Cortex of kidney (tissue), 1 donor: ENCODE measurements at places on chromosomes 2 and 18.

GRCh38 chr2:161373942-161374341, 42.2 kb upstream of the TBR1 start:
- no peak for DNase-seq

DNA sequence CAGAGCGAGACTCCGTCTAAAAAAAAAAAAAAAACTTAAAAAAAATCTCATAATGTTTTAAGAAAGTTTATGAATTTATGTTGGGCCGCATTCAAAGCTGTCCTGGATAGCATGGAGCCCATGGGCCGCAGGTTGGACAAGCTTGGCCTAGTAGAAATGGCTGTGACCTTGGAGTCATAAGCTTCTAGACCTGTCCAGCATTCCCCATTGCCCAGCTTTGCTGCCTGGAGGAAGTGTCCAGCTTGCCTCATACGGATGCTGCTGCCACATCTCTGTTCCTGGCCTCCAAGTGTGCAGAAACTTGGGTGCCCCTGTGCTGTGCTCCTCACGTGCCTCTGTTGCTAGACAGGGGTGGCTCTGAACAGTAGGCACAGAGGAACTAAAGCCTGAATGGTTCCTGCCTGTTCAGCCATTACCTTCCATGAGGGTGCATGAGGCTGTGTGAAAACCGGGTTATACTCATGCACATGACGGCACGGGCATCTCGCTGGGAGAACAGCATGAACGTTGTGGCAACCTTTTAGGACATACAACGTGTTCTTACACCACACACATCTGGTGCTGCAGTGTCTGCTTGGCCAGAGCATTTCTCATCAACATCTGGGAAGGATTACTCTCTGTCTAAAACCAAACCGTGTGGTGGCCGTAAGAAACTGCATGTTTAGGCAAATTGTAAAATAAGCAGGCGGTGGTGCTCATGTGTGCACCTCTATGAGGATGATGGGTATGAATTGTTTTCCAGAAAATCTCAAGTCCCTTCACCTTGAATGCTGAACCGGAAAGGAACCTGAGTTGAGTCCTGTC, 38.2 kb downstream of the FHOD3 start:
- no peak for DNase-seq

DNA sequence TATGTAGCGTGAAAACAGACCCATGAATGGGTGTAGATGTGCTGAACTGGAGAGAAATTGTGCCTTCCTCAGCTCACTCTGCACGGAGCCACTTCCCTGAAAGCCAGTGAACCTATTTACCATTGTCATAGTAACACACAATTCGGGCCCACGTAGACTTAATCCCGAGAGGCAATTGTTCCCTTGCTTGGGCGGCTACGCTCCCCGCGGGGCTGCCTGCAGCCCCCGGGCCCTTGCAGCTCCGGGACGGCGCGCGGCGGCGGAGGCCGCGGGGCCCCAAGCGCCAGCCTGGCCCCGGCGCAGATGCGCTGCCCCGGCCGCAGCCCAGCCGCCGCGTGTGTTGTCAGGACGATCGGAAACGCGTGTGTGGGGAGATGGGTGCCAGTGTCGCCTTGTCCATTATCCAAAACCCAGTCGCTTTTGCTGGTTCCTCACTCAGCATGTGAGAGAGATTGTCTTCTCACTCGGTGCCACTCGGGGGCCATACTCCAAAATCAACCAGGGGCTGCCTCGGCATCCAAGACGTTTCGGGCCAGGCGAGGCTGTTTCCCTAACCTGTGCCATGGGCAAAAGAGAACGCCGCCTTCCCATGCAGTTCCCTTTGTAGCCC, 17.9 kb upstream of the LRRTM1 start:
- no peak for DNase-seq

- DNase-seq = no peak
Observed at GRCh38 chr18:54975598-54975997, 16.3 kb upstream of the CCDC68 start.

- no peak for DNase-seq
Observed at GRCh38 chr2:168344706-168345105, 97.3 kb upstream of the STK39 start.

GRCh38 chr18:58495634-58496033, 133.3 kb downstream of the ALPK2 start:
- no peak for DNase-seq

DNA sequence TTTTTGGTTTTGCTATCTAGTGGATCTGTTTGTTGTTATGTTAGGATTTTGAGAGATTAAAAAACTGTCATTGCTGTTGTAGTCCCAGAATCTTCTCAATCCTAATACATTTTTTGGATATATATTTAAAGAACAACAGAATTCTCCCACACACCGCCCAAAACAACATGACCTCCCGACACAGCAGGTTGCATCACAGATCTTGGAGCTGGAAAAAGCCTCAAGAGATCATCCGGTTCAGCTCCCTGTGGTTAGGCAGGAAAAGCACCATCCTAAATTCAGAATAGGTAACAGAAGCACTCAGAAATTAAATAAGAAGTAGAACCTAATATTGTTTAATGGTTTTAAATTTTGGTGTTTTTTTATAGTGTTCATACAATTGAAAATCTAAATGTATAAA, 251.4 kb upstream of the STON1 start:
- DNase-seq = no peak

DNA sequence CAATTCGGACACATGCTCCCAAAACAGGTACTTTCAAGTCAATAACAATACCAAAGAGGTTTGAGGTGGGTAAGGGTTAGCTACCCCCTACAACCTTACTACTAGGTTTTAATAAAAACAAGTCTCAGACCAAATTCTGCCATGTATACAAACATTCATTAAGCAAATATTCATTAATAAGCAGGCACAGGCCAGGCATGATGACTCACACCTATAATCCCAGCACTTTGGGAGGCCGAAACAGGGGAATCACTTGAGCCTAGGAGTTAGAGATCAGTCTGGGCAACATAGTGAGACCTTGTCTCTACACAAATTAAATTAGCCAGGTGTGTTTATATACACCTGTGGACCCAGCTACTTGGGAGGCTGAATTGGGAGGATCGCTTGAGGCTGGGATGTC, 11.7 kb upstream of the ELAC1 start:
- DNase-seq = no peak

- DNase-seq = no peak
Observed at GRCh38 chr2:9971105-9971818, 19.8 kb downstream of the GRHL1 start.

DNA sequence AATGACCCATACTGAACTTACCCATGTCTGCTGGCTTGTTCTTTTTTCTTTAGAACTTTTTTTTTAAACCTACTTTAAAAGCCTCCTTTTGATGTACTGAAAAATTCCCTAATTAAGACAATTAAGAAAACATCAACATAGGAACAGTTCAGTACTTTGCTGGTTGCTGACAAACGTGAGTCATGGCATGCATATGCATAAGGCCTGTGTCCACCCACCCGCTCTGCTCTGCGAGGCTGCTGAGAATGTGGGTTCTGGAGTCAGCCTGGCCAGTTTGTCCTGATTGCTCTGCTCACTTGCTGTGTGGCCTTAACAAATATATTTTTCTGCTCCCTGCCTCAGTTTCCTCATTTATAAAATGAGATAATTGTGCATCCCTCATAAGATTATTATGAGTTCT, 27.3 kb downstream of the LAMA3 start:
- no peak for DNase-seq

DNA sequence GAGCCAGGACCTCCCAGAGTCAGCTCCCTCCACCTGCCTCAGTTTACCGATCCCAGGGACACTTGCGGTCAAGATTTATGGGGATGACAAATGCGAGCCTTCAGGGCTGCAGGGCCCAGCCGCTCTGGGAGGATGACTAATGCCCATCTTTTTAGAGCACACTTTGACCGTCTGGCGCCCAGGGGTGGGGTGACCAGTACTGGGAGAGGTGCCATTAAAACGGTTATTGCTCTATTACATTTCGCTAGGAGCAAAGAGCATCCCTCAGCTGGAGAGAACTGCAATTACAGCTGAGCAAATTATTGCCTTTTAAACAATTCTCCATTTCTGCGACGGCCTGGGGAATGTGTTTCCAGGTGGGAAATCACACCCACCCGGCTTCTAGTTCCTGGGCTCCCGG, 42.6 kb upstream of the HPCAL1 start:
- DNase-seq = no peak

DNA sequence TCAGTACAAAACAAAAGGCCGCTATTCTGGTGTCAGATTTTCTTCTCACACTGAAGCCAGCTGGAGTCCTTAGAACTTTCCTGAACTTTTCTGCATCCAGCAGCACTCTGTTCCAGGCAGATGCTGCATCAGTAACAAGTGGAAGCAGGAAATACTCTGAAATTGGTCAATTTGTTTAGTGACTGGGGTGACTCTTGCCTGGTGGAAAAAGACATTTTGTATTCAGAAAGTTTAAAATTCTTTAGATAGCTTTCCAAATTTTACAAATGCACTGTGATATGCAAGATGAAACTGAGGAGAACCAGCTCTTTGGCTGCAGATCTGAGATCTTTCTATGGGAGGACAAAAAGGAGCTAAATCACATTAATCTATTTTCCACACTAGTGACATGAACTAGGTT, 385.7 kb downstream of the NRXN1 start:
- DNase-seq = no peak

- DNase-seq = no peak
Observed at GRCh38 chr2:200509235-200509611, 645 bp downstream of the KCTD18 start.

DNA sequence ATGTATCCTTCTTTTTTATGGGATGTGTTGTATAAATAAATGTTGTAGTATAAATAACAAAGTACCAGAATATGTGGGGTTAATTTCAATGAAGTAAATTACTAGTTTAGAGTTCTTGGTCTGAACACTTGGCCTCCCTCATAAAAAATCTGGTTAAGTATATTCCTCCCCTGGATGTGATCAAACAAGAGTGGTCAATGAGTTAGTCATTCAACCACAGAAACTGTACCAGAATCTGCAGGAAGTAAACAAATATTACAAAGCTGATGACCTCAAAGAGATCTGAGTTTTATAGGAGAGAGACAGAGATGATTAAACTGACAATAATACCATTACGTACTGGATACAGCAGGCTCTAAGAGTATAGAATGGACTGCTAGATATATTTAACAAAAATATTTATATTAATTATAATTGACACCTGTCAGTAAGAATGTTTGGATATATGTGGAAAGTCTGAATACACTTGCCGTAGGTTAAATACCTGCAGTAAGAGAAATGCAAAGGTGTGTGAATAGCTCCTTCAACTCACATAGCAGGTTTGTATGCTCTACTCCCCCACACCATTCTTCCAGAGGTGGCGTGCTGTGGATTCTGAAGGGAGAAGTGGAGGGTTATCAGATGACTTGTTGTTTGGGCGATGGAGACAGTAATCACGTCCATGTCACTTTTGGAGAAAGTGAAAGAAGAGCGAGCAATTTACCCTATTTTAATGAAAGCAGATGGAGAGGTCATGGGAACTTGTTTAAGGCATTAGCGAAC, 108.3 kb upstream of the LRATD1 start:
- no peak for DNase-seq

GRCh38 chr2:36438449-36438977, 82.9 kb downstream of the CRIM1 start:
- DNase-seq = no peak

DNA sequence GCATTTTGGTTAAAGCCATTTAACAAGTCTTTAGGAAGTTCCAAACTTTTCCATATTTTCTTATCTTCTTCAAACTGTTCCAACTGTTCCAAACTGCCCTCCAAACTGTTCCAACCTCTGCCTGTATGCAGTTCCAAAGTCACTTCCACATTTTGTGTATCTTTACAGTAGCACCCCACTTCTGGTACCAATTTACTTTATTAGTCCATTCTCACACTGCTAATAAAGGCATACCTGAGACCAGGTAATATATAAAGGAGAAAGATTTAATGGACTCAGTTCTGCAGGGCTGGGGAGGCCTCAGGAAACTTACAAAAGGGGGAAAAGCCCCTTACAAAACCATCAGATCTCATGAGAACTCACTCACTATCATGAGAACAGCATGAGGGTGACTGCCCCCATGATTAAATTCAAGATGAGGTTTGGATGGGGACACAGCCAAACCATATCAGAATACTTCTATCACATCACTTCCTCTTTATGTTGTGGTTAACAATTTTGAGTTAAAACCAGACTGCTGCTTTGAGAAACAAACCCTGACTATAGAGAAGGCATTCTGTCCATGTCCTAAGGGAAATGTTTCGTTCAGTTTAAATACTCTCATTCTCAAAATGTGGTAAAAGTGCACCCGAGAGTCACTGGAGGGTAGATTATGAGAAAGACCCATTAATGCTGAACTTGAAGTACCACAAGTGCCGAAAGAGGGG, 11.0 kb downstream of the IL18R1 start:
- DNase-seq = no peak

DNA sequence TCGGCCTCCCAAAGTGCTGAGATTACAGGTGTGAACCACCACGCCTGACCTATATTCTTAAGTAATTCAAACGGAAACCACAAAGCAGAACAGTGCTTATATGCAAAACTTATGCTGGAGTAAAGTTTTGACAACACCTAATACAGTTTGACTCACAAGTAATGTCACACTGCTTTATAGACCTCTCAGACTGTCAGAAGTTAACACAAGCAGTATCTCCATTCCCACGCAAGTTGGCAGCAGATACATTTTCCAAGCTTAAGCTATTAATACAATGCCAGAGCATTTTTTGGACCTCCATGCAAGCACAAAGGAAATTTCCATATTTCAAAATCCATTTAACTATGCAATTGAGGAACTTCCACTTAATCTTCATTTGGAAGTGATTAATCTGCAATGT, 21.0 kb upstream of the SANBR start:
- no peak for DNase-seq

GRCh38 chr2:238286551-238286950, 1.9 kb downstream of the PER2 start:
- DNase-seq = no peak

DNA sequence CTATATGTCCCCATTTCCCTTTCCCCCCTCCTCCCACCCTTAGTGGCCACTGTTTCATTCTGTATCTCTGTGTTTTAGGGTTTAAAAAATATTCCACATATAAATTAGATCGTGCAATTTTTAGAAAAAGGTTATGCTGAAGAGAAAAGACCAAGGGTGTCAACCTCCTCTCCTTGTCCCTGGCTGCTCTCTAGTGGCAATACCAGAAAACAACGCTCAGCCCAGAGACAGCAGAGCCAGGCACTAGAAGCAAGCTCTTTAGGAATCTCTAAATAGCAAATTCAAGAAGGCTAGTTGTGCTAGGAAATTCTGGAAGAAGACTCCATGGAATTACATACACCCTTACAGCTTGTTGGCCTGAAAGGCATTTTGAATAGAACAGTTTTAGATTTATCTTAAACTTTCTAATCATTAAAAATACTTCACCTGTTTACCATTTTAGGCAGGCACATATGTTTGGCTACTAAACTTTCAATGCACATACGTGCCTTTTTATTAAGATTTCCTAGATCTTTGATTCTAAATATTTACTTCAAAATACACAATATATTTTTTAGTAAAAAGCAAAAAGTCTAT, 35.1 kb upstream of the RASGRP3 start:
- no peak for DNase-seq

DNA sequence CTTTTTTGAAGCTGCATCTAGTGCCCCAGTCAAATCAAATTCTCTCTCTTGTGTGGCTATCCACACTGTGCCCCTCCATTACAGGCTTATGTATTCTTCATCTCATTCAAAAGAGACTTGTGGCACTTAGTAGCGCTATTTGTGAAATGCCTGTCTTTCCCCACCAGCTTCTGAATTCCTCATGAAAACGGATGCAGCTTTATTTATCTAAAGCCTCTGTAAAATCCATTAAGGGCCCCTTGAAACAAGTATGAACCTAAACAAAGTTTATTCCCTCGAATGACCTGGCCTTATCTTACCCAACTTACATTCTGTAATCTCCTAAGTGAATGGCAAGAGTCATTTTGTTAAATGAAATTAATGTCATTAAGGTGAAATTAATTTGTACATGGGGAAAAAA, 417.4 kb upstream of the PIK3C3 start:
- DNase-seq = no peak

GRCh38 chr18:59915606-59916005, 15.8 kb downstream of the PMAIP1 start:
- DNase-seq = no peak
